Transverse colon (tissue), 4 donors: ENCODE measurements at places on chromosomes 3 and 15.

- no peaks in the 10 kb centered on the region for H3K4me1 ChIP-seq
- H3K36me3 ChIP-seq: no peaks in the 10 kb centered on the region
- no peak overlapping the region for H3K27ac ChIP-seq
- H3K27me3 ChIP-seq: no peaks in the 10 kb centered on the region
These were observed 202.9 kb upstream of the UBE3A start for GRCh38 chr15:25641762-25642161.

DNA sequence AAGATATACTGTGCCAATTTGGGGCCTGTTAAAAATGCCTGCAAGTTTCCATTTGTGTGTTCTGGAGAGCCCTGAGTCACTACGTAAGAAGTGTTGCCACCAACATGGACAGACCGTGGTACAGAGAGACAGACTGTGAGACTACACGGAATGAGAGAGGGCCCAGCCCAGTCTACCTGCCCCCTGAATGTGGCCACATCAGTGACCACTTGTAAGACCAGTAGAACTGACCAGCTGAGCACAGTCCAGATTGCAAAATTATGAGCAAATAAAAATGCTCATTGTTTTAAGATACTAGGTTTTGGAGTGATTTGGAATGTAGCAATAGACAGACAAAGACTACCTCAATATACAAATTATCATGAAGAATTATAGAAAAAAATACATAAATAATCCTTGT, 42.0 kb downstream of the ATR start:
- no peaks in the 10 kb centered on the region for H3K27me3 ChIP-seq
- H3K36me3 ChIP-seq: peaks cover 53% of the 10 kb centered on the region
- DNase-seq: no peak
- no peaks in the 10 kb centered on the region for H3K4me1 ChIP-seq
- H3K27ac ChIP-seq: no peak overlapping the region

- no peak overlapping the region for H3K27ac ChIP-seq
- no peak for DNase-seq
- H3K27me3 ChIP-seq: peaks cover 42% of the 10 kb centered on the region
- H3K4me1 ChIP-seq: no peaks in the 10 kb centered on the region
These were observed 141.2 kb downstream of the NUP210 start for GRCh38 chr3:13278783-13279531.

DNA sequence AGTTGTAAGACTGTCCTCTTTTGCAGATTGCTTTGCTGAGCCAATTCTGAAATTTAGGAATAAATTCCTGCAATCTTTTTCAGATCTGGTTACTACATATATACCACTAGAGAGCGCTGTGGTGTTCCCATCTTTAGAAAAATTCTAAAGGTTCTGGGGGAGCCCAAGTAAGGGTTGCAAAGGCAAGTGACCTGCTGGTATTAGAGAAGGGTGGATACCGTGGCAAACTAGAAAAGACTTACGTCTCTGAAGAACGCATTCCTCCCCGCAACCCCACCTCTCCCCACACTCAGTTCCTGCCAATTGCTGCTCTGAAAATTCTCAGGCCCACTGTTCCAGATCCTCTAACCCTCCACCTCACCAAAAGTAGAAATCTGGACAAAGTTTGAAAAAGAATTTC, 48.5 kb downstream of the EFHB start:
- H3K27me3 ChIP-seq: no peaks in the 10 kb centered on the region
- H3K36me3 ChIP-seq: no peaks in the 10 kb centered on the region
- no peak for DNase-seq
- H3K27ac ChIP-seq: no peak overlapping the region
- H3K4me3 ChIP-seq: no peak overlapping the region

DNA sequence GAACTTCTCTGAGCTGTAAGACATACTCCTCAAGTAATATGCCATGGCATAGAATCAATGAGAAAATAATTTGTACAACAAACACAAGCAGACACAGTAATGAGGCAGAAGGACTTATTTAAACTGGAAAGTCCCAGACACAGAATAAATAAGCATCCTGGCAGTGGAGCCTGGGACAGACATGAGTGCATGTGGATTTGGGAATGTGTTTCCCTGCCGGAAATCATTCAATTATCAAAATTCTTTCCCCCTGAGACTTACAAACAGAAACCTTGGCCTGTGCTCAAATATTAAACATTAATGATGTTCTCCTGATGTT, 520.1 kb downstream of the ROBO1 start:
- no peaks in the 10 kb centered on the region for H3K4me1 ChIP-seq
